GM03348 (cell line): ENCODE measurements at places on chromosomes 1 and 21.
A peak's percentile ranks its signal among the peaks of the same experiment; 100 is the strongest.

- no peak for DNase-seq
Observed at GRCh38 chr1:69833536-69833935, 265.8 kb downstream of the LRRC7 start.

DNA sequence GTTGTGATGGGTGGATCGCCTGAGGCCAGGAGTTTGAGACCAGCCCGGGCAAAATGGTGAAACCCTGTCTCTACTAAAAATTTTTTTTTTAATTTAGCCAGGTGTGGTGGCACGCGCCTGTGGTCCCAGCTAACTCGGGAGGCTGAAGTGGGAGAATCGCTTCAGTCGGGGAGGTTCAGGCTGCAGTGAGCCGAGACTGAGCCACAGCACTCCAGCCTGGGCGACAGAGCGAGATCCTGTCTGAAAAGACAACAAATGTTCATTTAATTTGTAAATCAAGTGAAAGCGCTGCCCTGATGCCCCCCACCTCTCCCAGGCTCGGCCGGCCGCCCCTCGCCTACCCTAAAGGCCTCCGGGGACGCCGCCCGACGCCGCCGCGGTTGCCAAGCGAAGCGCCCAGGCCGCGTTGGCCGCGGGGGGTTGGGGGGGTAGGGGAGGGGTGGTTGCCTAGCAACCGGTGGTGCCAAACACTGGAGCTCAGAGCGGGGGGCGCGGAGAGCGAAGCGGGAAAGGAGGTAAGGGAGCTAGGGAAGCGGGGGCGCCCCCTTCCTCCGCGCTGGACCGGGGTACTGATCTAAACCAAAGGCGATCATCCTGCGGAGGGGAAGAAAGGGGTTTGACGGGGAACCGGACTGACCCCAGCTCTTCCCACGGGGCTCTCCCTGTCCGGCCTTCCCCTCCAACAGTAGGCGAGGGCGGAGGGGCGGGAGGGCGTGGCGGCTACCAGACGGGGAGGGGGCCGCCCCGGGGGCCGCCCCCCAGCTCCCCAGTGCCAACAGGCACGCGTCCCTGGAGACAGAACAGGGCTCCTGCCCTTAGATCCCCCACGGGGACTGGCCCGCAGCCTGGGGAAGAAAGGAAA lies at the start of gene TEKT2:
TSS of gene TEKT2 (plus strand) at position 460 of the 862 bp plus-strand sequence. CDS start 828 bp downstream, outside the sequence.
- peak; percentile 52 for DNase-seq

- peak; percentile 27 for DNase-seq
Observed at GRCh38 chr21:38938343-38938742, 132.6 kb downstream of the ETS2 start.

DNA sequence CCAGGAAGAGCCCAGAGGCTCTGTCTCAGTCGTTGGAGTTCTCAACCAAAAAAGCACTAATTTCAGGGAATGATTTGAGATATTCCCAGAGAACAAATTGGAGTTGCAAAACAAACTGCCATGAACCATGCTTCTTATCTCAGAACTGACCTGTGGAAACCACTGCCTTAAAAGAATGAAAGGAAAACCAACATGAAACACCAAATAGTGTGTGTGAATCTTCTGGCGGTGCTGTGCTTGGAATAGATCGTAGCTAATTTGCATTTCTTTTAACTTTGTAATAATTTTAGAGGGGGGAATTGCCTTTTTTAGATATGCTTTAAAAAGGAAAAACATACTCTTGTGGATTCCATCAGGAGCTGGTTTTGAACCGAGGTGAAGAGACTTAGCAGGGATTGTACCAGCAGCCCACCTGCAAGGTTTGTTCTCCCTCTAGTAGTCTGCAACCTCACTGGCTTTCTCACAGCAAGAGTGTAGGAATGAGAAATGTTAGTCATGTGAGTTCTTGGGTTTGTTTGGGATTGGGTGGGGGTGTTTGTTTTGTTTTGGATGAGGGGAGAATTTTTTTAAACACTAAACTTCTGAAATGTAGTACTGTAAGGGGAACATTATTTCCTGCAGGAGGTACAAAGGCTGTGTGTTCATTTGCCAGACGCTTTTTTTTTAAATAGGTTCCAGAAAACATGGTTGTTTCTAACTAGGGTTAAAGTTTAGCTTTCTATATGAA lies 45.7 kb upstream of the ANGPTL1 start:
- no peak for DNase-seq

GRCh38 chr1:24828887-24829192 lies 83.6 kb downstream of the CLIC4 start:
- DNase-seq: no peak

GRCh38 chr1:6003568-6004411 lies 11.6 kb upstream of the NPHP4 start:
- DNase-seq: no peak

DNA sequence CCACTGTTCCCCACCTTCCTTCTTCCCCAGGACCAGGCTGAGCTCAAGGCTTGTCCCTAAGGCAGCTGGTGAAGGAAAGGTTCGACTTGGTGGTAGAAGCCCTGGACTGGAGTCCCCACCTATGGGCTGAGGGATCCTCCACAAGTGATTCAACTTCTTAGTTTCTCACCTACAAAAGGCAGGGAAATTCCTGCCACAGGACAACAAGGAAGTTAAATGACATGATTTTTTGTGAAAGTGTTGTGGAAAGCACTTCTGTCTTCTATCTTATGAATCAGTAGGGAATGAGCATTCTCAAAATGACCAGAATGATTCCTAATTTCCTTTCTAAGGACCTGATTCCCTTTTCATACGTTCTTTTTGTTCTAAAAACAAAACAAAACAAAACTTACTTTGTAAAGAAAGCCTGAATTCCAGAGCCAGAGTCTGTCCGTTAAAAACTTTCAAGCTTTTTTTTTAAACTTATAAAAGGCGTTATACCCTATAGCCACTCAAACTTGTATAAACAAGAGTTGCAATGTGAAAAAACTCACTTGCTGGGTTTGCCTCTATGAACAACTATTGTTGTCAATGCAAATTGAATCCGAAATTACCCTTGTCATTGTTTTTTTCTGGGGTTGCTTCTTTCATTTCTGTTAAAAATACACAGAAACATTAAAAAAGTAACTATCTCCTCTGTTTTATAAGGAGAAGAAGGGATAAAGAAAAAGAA lies 12.2 kb downstream of the KCNJ15 start:
- DNase-seq: no peak

DNA sequence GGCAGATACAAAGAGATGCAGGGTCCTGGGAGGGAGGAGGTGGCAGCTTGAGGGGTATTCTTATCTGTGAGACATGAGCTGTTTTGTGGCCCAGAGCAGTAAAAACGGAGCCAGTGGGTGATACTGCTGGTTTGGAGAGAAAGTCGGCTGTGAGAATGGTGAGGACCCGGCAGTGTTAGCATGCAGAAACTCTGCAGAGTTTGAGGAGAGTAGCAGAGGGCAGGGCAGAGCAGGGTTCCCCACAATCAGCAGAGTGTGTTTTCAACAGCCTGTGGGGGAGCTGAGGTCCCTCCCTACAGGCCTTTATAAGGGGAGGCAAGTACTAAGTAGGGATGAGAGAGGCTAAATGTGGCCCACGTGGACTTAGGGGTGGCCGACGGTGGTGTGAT lies 423 bp downstream of the SLAMF8 start:
- DNase-seq: no peak

- peak; percentile 46 for DNase-seq
Observed at GRCh38 chr1:1990222-1990621, 13.4 kb downstream of the CFAP74 start.

GRCh38 chr1:232764458-232765251 lies 40.6 kb upstream of the MAP10 start:
- DNase-seq: no peak

- DNase-seq: no peak
Observed at GRCh38 chr1:240074422-240074821, 17.3 kb upstream of the FMN2 start.

GRCh38 chr1:28983509-28984310 lies 69.3 kb downstream of the EPB41 start:
- no peak for DNase-seq

- DNase-seq: no peak
Observed at GRCh38 chr1:20278692-20279130, 12.0 kb upstream of the VWA5B1 start.

DNA sequence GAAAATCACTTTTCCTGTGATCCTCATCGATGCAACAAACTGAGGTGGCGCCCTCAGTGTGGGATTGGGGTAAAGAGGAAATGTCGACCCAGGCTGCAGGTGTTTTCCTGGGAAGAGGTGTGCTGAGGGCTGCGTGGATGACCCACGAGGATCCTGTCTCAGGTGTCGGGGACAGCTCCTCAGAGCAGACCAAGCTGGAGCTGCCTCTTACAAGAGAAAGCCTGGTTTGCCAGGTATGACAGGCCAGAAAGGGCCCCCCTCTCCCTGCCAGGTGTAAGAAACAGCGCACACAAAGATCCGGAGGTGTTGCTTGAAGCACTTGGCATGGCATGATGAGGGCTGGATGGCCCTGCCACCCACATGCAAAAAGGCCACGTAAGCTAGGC lies 12.6 kb downstream of the FHAD1 start:
- DNase-seq: no peak
